ENCODE measurements at places on chromosomes 6 and 20.

- no peak overlapping the region for H3K27ac ChIP-seq
- peak; percentile 10 for DNase-seq
- H3K4me1 ChIP-seq = no peaks in the 10 kb centered on the region
- H3K4me3 ChIP-seq = no peak overlapping the region
These were observed 54.3 kb downstream of the SLC23A2 start for GRCh38 chr20:4946986-4947385.

DNA sequence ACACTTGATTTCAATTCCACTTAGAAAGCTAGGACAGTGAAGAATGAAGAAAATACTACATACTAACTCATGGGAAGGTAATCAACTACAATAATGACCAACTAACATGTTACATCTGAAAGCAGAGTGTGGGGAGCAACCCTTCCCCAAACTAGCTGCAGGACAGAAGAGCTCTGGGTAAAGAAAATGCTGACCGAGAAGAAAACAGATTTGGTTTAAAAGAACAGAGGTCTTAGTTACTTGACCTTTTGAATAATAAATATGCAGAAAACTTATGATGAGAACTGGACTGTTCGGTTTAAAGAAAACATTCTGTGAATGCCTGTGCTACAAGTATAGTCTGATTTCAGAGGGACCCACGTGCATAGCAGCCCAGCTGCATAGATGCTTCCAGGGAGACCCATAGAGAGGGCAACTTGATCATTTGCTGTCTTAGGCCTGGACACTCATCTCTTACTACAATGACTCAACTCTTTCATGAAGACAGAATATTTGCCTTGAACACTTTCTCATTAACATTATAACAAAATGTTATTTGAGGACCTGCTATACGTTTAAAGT, 53.5 kb downstream of the RALGAPA2 start:
- H3K27ac ChIP-seq = no peak overlapping the region
- H3K4me1 ChIP-seq = peaks cover 8% of the 10 kb centered on the region
- H3K36me3 ChIP-seq = no peaks in the 10 kb centered on the region
- no peak for DNase-seq
- no peak overlapping the region for H3K4me3 ChIP-seq

GRCh38 chr6:53246924-53247323, 98.3 kb upstream of the GCM1 start:
- H3K4me1 ChIP-seq = no peaks in the 10 kb centered on the region
- no peaks in the 10 kb centered on the region for H3K36me3 ChIP-seq
- H3K4me3 ChIP-seq = no peak overlapping the region
- no peak for DNase-seq
- no peak overlapping the region for H3K27ac ChIP-seq

GRCh38 chr6:4727671-4728435, 48.4 kb upstream of the CDYL start:
- H3K27ac ChIP-seq = no peak overlapping the region
- H3K4me1 ChIP-seq = peaks cover 12% of the 10 kb centered on the region
- no peaks in the 10 kb centered on the region for H3K36me3 ChIP-seq

DNA sequence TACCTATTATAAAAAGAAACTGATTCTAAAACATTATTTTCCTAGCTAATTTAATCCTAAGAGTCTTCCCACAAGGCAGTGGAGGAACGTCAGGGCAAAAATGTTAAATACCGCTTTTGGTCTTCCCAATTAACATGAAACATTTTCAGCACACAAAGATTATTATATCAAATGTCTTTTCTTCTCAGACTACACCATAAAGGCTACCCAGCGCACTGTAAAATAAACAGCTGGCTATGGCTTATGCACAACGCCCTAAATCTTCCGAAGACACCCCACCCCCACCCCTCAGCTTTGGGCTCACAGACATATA, 1.0 kb downstream of the NUDT3 start:
- no peaks in the 10 kb centered on the region for H3K27me3 ChIP-seq
- peaks cover 5% of the 10 kb centered on the region for H3K4me1 ChIP-seq
- no peak for DNase-seq
- no peaks in the 10 kb centered on the region for H3K36me3 ChIP-seq

GRCh38 chr6:52667572-52667971, 3.3 kb upstream of the TMEM14A start:
- H3K4me3 ChIP-seq = no peak overlapping the region

GRCh38 chr6:8075704-8076103, 11.5 kb upstream of the BLOC1S5 start:
- H3K27me3 ChIP-seq = no peaks in the 10 kb centered on the region
- no peaks in the 10 kb centered on the region for H3K36me3 ChIP-seq
- no peaks in the 10 kb centered on the region for H3K4me1 ChIP-seq
- no peak overlapping the region for H3K27ac ChIP-seq
- DNase-seq = no peak
